ENCODE measurements at places on chromosomes 2 and 18.

- DNase-seq = no peak
Observed at GRCh38 chr18:22185273-22185672, 15.9 kb downstream of the GATA6 start.

GRCh38 chr2:240339411-240340360, 95.8 kb upstream of the GPC1 start:
- no peak for DNase-seq

GRCh38 chr2:85222792-85223191, 89.6 kb downstream of the TCF7L1 start:
- DNase-seq = no peak

GRCh38 chr2:130307850-130308249, 34.8 kb upstream of the IMP4 start:
- no peak for DNase-seq

DNA sequence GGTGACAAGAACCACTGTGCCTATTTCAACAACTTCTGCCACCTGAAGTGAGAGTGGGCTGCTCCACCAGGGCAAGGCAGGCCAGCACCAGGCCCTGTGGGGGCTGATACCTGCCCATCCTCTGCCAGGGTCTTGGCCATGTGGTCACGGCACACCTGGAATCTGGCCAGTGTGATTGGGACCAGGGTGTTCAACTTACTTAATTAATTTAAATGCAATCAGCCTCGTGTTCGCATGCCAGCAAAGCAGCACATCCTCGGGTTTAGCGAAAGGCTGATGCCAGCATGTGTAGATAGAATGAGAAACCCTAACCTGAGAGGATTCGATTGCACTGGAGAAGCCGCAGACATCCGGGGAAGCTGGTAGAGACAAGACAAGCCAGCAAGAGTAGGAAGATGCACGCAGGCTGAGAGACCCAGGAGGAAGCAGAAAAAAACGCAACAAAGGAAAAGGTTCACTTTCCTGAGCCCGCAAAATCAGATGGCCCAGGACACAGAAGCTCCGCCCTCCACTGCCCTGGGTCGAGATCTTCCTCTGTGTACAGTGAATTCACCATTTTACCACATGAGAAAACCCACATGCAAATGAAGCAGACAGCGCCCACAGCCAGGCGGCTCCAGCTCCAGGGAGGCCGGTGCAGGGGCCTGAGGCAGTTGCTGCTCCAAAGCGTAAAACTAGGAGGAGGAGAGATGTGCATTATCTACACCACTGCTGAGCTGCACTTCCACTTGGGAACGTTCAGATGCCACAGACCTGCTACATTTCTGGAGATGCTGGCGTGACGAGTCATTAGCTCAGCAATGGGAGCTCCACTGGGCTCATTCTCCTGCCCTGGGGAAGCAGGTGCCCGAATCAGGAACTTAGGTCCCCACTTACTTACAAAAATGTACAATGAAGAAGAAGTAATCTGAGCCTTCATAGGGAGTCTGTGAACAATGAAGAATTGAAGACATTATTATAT, 92.1 kb downstream of the TMEM18 start:
- peak; percentile 10 for DNase-seq

GRCh38 chr2:219615894-219616293, 11.5 kb upstream of the SLC4A3 start:
- DNase-seq = no peak

- no peak for DNase-seq
Observed at GRCh38 chr18:54900290-54900689, 59.0 kb downstream of the CCDC68 start.

GRCh38 chr18:57705832-57706595, 84.4 kb upstream of the NARS1 start:
- no peak for DNase-seq

DNA sequence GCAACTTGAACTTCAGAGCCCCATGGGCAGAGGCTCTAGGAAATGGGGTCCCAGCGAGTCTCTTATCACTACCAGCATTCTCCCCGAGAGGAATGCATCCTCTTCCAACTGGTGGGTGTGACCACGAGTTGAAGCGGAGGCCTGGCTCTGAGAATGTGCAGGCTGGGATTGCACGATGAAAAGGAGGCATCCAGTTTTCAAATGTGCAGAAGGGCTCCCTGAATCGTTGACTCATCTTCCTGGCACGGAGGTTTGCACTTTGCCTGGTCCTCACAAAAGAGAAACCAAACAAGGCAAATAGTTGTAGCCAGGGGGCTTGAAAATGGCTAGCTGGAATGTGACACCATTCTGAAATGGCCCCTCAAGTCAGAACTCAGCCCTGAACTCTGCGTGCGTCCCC, 216.7 kb downstream of the GLI2 start:
- DNase-seq = no peak

DNA sequence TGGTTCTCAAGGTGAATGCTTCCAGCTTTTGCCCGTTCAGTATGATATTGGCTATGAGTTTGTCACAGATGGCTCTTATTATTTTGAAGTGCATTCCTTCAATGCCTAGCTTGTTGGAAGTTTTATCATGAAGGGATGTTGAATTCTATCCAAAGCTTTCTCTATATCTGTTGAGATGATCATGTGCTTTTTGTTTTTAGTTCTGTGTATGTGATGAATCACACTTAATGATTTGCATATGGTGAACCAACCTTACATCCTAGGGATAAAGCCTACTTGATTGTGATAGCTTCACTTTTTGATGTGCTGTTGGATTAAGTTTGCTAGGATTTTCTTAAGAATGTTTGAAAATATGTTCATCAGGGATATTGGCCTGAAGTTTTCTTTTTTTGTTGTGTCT, 112.1 kb downstream of the MBD2 start:
- no peak for DNase-seq

DNA sequence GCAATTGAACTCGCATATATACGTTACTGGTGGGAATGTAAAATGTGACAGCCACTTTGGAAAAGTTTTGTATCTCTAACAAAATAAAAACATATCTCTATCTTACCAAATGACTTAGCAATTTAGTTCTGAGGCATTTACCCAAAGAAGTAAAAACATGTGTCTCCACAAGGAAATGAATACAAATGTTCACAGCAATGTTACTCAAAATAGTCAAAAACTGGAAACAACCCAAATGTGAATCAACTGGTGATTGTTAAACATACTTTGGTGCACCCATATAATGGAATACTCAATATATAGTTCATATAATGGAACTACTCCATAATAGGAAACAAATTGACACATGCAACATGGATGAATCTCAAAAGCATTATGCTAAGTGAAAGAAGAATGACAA, 70.4 kb upstream of the DNER start:
- no peak for DNase-seq

DNA sequence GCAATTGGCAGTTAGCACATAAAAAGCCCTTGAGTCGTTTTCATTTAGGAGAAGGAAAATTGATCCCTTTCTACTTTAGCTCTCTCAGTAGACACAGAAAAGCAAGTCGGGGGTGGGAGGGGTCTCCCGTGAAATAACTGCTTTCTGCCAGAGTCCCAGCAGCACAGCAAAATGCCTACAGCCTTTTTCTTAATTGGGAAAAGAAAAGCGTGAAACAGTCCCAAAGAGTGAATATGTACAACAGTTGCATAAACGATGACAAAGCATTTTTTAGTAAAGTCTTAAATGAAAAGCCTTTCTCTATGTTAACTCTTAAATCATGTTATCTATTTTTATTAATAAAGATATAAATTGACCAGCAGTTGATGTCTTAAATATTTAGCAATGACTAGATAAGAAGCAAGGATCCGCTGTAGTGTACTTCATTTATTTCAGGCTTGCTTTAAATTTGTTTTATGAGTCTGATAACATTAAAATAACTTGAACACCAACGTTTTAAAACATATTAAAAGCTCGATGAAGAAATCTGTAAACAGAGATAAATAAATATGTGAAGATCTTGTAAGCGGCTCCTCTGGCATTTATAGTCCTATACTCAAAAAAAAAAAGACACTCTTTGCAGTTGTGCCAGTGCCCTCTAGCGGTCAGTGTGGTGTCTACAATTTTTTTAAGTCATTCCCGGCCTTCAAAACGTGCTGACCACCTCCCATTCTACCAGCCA, 42.3 kb upstream of the ATIC start:
- peak; percentile 14 for DNase-seq

DNA sequence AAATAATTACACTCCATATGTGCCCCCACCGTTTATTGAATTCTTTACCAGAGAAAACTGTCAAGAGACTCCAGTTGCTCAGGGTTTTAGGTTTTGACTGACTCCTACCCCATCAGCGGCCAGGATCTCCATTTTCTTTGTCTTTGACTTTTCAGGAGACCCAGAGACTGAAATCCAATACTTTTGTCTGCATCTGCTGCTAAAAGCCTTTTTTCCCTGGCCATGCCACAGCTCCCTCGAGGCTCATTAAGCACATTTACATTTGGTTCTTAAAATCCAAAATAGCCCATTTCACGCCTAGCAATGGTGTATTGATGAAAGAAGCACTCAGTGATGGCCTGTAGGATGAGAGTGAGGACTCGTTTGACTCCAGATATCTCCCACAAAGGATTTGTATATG, 332.6 kb upstream of the ACVR2A start:
- DNase-seq = no peak

- DNase-seq = no peak
Observed at GRCh38 chr2:209970271-209970670, 32.2 kb upstream of the RPE start.

GRCh38 chr2:27647289-27647688, 16.1 kb downstream of the SUPT7L start:
- DNase-seq = no peak

GRCh38 chr2:153100151-153100550, 378.4 kb downstream of the RPRM start:
- no peak for DNase-seq

GRCh38 chr18:51069885-51070284, 39.9 kb downstream of the SMAD4 start:
- no peak for DNase-seq

- no peak for DNase-seq
Observed at GRCh38 chr2:179622635-179623300, 238.6 kb downstream of the ZNF385B start.

DNA sequence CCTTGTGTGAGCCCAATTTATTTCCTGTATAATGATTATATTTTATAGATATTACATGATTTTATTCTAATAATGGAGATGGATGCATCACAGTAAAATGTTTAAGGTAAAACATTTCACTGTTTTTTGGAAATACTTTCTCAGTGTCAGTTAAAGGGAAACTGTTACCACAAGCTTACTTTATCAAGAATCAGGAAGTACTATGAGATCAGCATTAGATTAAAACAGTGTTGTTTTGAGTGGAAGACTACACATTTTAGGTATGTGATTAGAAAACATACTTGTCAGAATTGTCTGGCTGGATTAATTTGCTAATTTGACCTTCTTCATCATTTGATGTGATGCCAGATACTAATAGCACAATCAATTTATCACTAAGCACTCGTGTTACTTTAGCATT, at the start of gene HRH4:
Gene HRH4 (plus strand): TSS at position 250 of the 400 bp plus-strand sequence. CDS start 92 bp downstream, at position 342.
- DNase-seq = no peak

DNA sequence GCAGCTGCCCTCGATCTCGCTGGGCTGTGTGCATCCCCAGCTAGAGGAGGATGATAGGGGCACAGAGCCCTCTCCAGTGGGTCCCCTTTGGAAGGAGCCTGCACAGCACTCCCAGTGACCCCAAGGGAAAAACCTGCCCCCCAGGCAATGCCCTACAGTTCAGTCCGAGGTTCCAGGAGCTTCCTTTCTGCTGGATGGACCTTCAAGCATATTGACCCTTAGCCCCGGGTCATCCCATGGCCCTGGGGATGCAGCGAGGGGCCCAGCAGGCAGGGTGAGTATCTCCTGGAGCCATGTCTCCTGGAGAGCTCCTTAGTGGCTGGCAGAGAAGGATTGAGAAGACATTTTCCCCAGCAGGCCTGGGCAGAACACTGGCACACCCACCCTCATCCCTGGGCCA, 45.4 kb upstream of the CTDP1 start:
- DNase-seq = no peak

- no peak for DNase-seq
Observed at GRCh38 chr2:71939588-71940535, 207.8 kb downstream of the CYP26B1 start.

DNA sequence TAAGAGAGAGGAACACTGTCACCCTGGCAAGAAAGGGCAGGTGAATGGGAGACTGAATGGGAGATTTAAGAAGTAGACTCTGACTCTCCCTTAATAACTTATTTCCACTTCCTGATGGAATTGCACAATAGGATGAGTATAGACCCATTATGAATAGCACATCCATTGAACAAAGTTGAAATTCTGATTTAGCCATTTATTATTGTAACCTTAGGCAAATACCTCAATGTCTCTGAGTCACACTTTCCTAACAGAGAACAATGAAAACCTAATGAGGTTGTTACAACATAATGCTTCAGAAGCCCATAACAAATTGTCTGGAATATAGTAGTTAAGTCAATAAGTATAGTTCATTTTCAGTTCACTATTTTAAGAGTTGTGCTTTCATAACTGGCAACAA, 78.9 kb downstream of the NRXN1 start:
- no peak for DNase-seq

DNA sequence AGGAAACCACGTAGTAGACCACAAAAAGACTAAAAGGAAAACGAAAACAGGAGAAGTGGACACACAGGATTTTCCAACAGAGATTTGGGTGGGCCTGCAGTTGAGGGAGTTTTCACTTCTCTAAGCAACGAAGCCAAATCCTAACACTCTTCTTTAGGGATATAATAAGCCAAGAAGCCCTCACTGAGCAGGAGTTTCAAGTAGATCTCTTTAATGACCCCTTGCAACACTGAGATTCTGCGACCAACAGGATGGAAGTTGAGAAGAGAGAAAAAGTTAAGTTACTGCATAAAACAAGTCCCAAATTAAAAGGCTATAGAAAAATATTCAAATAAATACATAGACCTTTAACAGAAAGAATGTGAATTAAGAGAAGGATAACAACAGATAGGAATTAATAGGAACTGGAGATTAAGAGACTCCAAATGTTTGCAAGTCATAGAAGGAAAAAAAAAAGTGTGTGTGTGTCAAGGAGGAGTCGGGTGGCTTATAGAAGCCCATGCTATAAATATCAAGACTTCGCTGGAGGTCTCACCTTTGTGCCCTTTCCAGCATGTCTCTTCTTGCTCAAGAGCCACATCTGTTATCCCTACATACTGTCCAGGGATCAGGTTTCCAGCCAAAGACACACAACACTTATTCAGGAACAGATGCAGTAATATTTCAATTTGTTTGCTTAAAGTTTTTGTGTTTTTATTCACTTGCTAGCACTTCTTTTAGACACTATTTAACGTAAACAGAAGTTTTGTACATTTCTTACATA, 69.4 kb upstream of the ARHGAP28 start:
- DNase-seq = no peak

- DNase-seq = no peak
Observed at GRCh38 chr2:105760639-105761337, 16.1 kb downstream of the NCK2 start.

DNA sequence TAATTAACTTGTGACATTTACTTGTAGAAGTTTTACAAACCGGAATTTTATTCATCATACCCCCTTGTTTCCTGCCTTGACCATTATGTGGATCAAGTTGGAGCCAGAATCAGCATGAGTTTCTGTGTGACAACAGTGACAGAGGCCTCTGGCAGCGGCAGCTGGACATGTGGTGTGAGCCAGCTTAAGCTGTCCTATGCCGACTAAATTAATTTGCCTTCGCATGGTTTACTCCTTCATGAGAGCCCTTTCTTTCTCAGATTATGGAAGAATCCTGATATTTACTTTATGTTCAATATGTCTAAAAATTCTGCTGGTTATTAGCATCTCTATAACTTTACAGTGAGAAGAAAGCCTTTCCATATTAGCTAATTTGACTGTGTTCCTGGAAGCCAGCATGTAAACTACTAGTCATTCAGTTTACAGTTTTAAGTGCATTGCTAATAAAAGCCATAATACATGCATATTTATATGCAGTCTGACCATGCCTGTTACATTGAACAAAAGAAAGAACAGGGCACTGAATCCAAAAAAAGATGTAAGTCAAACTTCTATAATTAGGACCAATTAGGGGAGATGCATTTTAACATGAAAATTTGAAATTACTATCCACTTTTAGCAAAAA, 495.8 kb upstream of the ACVR2A start:
- DNase-seq = no peak

Measured in stimulated activated CD8-positive, alpha-beta memory T cell treated with anti-CD3 and anti-CD28 coated beads, Interleukin-15, amount 100 ng/mL, for 48 hours (primary cell).